ENCODE measurements at places on chromosomes 7 and 10.

GRCh38 chr10:101832325-101832771, 11.3 kb downstream of the KCNIP2 start:
- DNase-seq: no peak

DNA sequence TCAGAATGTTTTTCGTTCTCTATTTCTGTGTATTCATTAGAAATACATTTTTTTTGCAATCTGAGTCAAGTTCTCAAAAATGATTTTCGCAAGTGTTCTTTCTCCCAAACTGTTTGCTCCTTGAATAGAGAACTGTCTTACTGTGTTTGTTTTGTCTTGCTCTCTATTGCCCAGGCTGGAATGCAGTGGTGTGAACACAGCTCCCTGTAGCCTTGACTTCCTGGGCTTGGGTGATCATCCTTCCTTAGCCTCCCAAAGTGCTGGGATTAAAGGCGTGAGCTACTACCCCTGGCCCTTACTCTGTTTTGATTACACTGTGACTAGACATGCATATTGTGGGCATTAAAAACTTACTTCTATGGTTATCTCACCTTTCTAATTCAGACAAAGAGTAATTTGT, 56.7 kb downstream of the LUC7L2 start:
- DNase-seq: no peak

- no peak for DNase-seq
Observed at GRCh38 chr10:132946806-132947546, 4.6 kb upstream of the CFAP46 start.

GRCh38 chr10:50421026-50421719, 169.9 kb upstream of the ASAH2 start:
- no peak for DNase-seq

- no peak for DNase-seq
Observed at GRCh38 chr10:97321032-97321803, 2.1 kb downstream of the FRAT1 start.

- no peak for DNase-seq
Observed at GRCh38 chr7:13259930-13260329, 572.5 kb downstream of the ARL4A start.

GRCh38 chr7:155645662-155646061, 1.2 kb downstream of the RBM33 start:
- no peak for DNase-seq

DNA sequence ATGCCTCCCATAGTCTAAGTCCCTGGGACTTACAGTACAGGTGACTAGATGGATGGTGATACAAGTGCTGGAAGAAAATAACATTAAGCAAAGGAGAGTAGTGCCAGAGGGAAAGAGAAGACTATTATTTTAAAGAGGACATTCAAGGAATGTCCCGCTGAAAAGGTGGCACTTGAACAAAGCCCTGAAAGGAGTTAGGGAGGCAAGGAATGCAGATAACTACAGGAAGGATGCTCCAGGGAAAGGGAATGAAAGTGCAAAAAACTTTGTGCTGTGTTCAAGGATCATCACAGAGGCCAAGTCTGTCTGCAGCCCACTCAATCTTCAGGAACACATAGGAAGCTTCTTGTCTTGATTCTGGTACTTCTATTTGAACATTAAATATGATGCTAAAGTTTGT, 14.9 kb downstream of the ANKMY2 start:
- DNase-seq: no peak

DNA sequence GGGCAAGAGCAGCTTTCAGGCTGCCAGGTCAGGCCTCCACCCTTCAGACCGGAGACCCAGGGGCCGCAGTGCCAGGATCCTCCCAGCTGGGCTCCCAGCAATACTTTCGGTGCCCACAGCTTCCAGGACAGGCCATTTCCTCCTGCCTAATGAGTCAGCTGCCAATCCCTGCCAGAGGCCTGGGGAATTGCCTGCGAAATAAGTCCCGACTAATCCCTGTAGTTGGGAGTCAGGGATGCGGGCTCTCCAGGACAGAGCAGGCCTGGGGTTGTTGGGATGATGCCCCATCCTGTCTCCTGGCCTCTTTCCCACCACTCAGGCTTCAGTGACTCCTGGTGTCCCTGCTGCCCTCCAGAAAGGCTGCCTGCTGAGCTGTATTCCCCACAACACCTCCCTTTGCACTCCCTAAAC, 143.5 kb upstream of the UNC5B start:
- no peak for DNase-seq

GRCh38 chr7:29499932-29500331, 63.7 kb upstream of the PRR15 start:
- no peak for DNase-seq

DNA sequence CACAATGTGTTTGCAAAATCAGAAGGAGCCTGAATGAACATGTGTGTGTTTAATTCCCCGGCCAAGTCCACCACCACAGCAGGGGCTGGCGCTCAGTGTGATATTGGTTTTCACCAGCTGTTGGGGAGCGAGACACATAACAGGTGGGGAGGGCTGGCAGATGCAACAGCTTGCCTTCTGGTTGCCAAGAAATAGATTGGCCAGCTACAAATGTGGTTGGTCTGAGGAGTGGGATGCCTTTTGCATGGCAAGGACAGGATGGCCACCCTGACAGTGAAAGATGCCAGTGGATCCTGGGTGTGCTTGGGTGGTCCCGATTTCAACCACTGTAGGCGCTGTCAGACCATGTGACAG, 292.5 kb upstream of the FZD8 start:
- DNase-seq: no peak

GRCh38 chr7:13017333-13017857, 330.0 kb downstream of the ARL4A start:
- DNase-seq: no peak

DNA sequence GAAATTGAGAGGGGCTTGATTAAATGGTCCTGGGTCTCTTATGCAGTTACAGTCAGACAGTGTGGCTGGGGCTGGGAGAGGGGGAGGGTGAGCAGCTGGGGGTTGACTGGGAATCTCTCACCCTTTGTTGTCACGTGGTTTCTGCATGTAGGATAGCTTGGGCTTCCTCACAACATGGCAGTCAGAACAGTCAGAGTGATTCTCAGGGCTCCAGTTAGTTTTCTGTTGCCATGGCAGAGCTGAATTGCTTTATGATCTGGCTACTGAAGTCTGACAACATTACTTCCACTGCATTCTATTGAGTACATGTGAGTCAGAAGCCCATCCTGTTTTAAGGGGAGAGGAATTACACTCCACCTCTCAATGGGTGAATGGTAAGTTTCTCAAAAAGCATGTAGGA, 102.7 kb downstream of the WDR11 start:
- DNase-seq: no peak

GRCh38 chr7:40192036-40192435, 57.2 kb downstream of the SUGCT start:
- DNase-seq: no peak

- no peak for DNase-seq
Observed at GRCh38 chr10:87869773-87870551, 6.5 kb downstream of the PTEN start.

- no peak for DNase-seq
Observed at GRCh38 chr7:160958-161725, 31.2 kb upstream of the FAM20C start.

- DNase-seq: no peak
Observed at GRCh38 chr7:106460792-106461254, 176.0 kb upstream of the NAMPT start.

DNA sequence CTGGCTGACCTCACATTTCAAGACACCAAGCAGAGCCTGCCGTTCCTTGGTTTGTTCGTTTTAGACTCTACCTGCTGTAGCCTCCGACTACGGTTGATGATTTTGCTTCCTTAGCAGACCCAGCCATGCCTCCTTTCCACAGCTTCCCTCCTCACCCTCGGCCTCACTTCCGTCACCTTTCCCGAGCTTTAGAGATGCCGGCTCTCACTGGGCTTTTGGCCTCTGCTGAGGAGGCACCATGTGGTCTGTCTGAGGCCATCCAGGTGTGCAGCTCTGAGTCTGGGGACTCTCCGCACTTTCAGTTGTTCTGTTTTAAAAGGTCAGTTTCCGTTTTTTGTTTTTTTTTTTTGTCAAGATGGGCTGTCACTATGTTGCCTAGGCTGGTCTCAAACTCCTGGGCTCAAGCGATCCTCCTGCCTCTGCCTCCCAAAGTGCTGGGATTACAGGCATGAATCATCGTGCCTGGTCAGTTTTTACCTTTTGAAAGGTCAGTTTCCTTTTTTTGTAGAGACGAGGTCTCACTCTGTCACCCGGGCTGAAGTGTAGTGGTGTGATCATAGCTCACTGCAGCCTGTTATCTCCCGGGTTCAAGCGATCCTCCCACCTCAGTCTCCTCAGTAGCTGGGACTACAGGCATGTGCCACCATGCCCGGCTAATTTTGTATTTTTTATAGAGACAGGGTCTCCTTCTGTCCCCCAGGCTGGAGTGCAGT, 11.7 kb downstream of the ORAI2 start:
- DNase-seq: no peak

DNA sequence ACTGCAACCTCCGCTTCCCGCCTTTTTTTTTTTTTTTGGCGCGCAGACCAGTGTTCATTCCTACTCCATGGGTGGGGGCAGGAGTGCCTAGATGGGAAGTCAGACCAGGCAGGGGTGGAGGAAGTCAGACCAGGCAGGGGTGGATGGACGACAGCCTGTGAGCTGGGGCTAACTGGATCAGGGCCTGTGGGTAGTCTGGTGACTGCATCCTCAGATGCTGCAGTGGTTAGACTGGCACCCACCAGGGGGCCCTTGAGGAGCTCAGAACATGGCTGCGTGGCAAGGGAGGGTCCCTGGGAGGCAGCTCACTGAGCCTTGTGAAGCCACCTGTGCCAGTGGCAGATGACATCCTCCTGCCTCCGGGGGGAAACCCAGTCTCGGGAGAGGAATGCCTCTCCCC, 35.1 kb downstream of the RCC1L start:
- DNase-seq: no peak
